Activated T-cell treated with anti-CD3 and anti-CD28 coated beads for 48 hours (primary cell): ENCODE measurements at places on chromosomes 1 and 21.

DNA sequence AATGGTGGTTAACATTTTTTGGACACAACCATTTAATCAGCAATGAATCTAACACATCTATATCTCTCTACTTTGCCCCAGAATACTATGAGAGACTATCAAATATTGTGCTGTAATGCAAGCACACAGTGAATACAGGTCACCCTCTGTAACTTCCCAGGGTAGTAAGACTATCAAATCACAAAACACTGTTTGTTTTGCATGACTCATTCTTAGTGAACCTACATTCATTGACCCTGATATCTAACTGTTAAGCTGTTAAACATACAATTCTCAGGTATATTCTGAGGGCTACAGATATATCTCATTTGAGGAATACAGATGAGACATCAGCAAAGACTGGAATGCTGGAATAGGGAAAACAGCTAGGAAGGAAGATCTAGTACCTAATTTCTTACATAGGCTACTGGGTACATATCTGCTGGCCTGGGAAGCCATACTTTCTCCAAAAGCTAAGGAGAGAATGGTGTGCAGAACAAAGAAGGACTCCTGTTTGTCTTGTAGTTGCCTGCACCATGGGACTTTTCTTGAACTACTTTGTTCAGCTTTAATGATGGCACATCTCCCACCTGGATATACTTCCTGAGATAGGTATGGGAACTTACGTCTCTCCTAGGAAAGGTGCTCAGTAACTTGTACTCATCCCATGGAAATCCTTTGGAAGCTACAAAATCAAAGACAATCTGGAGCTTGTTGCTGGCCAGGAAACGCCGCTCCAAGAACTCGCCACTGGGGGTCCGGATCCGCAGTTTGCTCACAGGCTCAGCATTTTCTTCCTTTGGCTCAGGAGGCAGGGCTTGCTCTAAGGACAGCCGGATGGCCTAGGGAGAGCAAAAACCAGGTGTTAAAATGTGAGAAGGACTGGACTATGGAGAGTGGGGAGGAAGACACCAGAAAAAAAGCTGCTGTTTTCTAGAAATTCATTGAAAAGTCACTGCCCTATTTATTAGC, 51.9 kb upstream of the DMRTA2 start:
- DNase-seq, result no peak

- no peak for DNase-seq
These were observed 3.3 kb downstream of the CHRM3 start for GRCh38 chr1:239389703-239390102.

- DNase-seq, result no peak
These were observed 122.4 kb upstream of the ZRANB2 start for GRCh38 chr1:71203241-71203640.

- no peak for DNase-seq
These were observed 414.5 kb downstream of the ADGRL2 start for GRCh38 chr1:82215056-82215852.

- no peak for DNase-seq
These were observed 7.7 kb downstream of the NENF start for GRCh38 chr1:212440419-212440818.

DNA sequence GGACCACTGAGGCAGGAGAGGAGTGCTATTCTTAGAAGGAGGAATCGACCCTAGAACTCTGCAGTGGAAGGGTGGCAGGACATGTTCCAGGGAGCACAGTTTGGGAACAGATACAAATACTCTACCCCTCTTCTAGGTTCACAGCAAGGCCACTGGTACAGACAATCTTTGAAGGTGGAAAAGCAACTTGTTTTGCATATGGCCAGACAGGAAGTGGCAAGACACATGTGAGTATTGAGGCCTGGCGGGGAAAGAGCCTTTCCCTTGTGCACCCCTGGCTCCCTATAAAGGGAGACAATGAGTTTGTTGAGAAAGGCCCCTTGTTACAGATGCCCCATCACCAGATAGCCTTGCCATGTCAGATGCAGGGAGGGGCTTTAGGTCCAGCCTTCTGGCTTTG, 17.8 kb downstream of the KIF2C start:
- no peak for DNase-seq
